ENCODE measurements at places on chromosomes 1 and 21.

GRCh38 chr21:41427556-41427955 lies 1.5 kb downstream of the MX1 start:
- no peak for DNase-seq

DNA sequence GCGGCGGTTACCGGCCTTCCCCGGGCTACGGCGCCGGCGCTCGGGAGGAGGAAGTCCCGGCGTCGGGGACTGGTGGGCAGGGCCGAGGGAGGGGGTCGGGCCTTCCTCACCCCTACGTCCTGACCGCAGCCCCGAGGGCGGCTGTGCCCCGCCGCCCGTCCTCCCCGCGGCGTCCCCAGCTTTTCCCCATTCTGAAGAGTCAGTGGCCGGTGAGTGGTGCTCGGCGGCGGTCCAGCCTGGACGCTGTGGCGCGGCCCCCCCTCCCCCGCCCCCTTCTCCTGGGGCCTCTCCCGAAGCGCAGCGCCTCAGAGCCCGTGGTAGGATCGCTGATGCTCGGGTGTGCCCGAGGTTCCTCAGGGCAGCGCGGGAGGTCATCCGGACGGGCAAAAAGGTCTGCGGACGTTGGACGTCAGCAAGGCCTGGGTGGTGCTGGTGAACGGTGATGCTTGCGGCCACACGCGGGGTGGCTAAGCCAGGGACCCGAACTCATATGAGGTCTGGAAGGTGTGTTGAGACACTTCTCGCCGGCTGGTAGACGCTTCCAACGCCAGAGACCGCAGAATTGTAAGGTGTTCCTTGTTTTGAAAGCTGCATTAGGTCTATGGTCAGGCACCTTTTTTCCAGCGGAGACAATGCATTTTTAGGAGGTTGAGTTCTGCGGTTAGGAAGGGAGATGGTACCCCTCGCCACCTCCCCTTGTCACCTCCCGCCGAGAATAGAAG lies 725 bp downstream of the SLC25A33 start:
- DNase-seq: no peak

GRCh38 chr1:48248356-48248755 lies 25.8 kb downstream of the SLC5A9 start:
- DNase-seq: no peak

DNA sequence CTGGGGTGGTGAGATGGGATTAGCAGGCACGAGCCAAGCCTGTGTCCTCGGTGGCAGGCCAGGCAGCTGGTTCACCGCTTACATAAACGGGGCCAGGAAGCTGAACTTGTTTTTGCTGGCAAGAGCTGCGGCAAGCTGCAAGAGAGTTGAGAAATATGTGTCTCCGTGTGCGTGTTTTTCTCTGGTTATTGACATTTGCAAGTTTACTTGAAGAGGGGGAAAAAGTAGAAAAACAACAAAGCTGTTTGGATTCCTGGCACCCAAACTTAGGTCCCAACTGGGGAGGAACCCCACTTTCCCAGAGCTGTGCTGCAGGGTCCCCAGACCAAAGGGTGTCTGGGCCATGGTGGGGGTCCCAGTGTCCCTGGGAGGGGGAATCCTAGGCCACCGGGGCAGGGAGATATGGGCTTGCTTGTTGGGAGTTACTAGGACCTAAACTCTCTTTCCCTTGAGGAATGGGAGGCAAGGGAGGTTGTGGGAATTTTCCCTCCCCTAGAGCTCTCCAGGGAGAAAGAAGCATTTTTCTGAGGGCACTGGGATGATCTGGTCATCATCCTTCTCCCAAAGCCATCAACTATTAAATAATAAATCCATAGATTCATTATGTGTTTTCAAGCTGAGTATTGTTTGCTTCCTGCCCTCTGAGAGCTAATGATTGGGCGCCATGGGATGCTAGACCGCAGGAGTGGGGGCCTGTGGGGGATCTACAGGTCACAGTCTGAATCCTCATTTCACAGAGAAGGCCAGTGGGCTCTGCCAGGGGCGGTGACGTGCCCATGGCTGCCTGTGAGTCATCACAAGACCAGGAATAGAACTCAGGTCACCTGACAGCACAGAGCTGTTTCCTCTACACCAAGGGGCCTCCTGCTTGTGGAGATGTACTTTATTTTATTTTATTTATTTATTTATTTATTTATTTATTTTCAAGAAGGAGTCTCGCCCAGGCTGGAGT lies 14.8 kb downstream of the IL6R start:
- no peak for DNase-seq

DNA sequence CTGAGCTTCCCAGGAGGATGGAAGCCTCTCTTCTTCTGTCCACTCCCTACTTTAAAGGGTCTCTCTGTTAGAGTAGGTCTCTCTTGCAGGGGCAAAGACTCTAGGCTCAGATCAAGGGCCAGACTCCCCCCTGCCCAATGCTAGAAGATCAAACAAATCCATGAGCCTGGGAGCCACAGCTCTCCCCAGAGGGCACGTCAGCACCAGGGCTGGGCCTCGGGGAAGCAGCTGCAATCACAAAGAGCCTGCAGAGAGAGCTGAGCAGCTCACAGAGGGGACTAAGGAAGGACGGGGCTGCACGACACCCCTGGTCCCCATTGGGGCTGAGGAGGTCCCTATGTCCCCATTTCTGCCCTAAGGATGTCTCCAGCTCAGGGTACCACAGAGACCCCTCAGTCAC lies 3.9 kb downstream of the CNTN2 start:
- DNase-seq: no peak

GRCh38 chr1:89725631-89726030 lies 92.7 kb downstream of the LRRC8C start:
- DNase-seq: no peak

- no peak for DNase-seq
Observed at GRCh38 chr1:180402001-180402400, 100.4 kb downstream of the ACBD6 start.

DNA sequence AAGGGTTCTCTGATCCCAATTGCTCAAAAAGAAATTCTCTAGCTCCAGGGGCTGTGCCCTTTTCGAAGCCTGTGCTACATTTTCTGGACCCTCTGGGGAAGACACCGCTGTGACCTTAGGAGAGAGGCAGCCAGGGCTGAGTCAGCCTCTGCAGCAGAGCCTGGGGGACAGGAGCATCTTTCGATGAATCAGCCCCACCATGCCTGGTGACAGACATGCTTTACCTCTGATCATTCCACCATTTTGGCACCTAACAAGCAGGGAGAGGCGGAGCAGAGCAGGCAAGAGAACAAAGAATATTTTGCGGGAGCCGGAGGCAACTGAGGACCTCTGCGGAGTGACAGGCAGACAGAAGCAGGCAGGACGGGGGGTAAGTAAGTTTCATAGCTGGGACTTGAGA lies 84.9 kb downstream of the VWA5B1 start:
- no peak for DNase-seq

DNA sequence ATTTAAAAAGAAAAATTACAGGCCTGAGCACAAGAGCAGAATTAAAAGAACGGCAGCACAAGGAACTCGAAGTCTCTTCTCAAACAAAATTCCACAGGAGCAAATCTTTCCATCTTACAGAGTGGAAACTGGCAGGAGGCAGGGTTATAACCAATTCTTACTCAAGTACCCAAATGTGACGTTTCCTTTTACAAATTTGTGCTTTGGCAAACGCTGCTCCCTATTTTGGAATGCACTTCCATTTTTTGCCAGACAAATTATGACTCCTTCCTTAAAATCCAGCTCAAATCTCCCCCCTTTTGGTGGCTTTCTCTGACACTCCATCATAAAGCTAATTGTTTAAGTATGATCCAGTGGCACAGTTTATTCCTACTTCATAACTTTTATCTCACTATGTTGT lies 7.8 kb downstream of the ERI3 start:
- DNase-seq: no peak

DNA sequence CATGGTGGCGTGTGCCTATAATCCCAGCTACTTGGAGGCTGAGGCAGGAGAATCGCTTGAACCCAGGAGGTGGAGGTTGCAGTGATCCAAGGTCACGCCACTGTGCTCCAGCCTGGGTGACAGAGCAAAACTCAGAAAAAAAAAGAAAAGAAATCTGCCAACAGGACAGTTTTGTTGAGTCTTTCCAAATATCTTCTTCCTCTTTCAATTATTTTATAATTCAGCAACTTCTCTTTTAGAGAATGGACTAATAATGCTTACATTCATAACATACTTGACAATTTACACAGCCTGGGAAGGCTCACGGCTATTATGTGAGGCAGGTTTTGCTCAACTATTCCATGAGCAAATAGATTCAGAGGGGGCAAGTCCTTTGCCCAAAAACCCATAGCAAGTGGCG lies 18.1 kb downstream of the CNR2 start:
- DNase-seq: no peak

- no peak for DNase-seq
Observed at GRCh38 chr1:162387226-162388082, 5.9 kb downstream of the C1orf226 start.

- DNase-seq: no peak
Observed at GRCh38 chr1:219460896-219461815, 151.7 kb downstream of the ZC3H11B start.

GRCh38 chr1:29673669-29674626 lies 437.6 kb downstream of the PTPRU start:
- DNase-seq: no peak

GRCh38 chr1:198726455-198726854 lies 87.6 kb downstream of the PTPRC start:
- DNase-seq: no peak

DNA sequence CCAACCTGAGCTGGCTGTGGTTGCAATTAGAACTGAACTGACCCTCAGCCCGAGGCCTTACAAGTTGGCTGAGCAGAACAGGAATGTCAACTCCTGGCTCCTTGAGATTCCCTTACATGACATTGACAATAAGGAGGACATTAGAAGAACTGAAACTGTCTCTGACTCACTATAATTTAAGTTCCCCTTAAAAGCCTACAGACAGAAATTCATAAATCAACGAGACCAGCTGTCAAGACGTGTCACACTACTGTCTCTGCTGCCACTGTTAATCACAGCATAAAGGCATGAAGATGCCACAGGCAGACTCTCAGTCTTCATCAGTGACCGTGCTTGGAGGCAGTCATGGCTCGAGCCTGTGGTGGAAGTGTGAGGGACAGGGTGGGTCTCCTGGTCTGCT lies 168.8 kb downstream of the GABPA start:
- no peak for DNase-seq

GRCh38 chr1:4636186-4636585 lies 18.2 kb upstream of the AJAP1 start:
- no peak for DNase-seq

- DNase-seq: no peak
Observed at GRCh38 chr1:155086128-155086741, 7.6 kb downstream of the EFNA3 start.

DNA sequence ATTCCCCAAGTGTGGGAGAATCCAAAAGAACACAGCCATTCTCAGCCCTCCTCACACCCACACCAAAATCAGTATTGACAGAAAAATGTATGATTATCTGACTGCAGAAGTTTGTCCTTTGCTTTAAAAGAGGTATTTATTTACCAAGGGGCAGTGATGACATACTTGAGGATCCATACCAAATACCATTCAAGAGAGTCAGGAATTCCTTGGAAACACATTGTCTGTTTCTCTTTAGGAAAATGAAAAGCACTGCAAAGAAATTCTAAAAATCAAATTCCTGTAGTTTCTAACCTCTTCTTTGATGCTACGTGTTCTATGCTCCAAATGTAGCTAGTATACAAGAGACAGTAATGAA lies 509.6 kb upstream of the CXADR start:
- DNase-seq: no peak

DNA sequence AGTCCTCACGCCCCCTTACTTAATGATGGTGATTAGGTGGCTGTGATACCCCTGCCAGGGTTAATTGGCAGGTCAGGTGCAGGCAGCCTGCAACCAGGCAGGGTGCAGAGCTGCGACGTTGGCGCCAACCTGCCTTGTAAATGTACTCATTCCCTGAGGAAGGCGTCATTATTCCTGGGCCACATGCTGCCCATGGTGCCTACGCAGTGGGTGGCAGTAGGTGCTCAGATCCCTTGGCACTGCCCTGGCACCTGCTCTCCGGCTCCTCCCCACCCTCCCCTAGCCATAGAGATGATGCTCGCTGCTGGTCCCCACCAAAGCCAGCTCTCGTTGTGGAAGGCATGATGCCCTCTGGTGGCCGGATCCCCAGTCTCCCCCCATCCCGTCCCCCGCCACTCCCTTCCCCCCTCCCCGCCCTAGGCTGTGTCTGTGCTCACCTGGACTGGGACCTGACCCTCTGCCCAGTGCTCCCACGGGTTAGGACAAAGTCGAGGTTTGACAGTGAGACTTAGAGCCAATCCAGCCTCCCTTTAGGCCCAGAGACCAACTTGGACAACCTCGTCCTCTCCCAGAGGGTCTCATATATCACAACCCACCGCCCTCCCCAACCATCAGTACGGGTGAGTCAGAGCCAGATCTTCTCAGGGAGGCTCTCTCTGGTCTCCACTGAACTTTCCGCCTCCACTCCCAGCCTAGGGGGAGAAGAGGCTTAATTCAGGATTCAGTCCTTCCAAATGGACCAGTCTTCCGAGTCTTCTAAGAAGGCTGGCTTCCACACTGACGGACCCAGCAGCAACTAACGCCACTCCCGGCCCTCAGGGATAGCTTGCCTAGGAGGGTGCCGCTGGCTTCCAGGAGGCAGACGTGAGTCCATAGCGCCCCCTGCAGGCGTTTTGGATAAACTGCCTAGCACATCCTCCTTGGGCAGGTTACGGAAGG lies 5.7 kb downstream of the KRTCAP2 start:
- DNase-seq: peak; percentile 61

DNA sequence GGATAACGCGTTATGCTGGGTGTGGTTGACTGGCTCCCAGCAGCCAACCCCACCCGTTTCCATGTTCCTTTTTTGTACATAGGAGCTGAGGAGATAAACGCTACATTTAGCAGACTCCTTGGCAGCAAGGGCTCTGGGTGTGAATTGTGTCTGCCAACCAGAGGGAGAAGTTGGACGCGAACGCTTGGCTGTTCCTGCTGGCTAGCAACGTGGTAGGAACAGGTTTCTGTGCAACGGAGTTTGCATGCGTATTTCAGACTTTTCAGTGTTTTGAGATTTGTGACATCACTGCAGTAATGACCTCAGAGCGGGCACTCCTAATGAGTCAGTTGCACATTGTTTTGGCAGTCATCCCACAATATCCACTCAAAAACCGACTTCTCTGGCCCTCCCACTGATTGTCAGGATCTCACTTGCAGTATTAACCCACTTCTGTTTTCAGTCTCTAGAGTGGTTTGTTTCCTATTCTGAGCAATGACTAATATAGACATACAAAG lies 98.7 kb upstream of the RGS1 start:
- DNase-seq: no peak

- DNase-seq: no peak
Observed at GRCh38 chr21:14916676-14917141, 148.1 kb downstream of the NRIP1 start.

GRCh38 chr1:7454052-7454815 lies 316.9 kb upstream of the VAMP3 start:
- DNase-seq: no peak
